Fibroblast of pulmonary artery (primary cell): ENCODE measurements at places on chromosomes 16 and 17.
A peak's percentile ranks its signal among the peaks of the same experiment; 100 is the strongest.

DNA sequence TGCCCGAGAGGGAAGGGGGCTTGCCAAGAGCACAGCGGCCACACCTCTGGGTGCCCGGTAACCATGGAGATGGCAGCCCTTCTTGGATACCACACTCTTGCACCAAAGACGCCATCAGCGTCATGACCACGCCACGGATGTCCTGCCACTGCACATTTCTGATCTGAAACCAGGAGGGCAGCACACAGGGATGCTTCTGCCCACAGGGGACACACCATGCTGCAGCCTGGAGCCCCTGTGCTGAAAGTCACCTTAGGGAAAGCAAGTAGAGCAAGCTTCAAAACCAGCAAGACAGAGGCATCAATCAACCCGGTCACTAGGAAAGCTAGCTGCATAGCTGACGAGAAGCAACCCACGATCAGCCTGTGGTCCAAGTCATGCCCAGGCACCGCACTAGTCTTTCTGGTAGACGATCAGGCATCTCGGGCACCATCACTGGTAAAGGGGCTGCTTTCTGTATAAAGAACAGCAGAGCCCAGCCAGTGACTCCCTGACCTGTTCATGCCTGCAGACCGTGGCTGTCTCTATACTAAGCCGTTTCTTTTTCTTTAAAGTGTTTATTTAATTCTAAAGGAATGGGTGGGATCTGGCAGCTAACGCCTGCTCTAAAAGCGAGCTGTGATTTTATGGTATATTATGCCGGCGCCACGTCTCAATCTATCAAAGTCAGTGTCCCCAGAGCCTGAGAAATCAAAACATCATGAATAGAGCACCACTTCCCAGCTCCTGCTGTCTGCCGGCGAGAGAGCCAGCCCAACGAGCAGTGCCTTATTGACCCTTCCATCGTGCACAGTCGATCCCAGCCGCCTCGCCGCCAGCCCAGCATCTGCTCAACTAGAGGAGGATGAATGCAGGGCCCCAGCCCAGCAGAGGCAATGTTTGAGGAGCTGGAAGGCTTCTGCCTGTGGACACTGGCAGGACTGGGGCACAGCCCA is 244.7 kb downstream of the RBFOX3 start:
- DNase-seq, result no peak

- no peak for DNase-seq
Observed at GRCh38 chr17:60318326-60318725, 73.6 kb downstream of the USP32 start.

DNA sequence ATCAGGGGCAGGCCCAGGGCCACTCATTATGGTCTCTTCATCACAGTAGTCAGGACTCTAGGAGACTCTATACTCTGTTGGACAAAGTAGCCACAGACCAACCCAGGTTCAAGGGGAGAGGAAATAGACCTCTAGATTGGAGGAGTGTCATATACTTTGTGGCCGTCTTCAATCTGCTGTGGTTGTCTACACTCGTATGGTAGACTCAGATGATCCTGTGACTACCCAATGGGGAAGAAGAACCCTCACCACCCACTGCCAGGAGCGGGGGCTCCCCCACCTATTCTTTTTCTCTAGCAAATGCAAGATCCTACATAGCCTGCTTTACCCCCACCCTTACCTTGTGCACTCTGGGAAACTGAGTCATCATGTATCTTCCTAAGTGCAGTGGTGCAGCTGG is 80.5 kb downstream of the KSR1 start:
- DNase-seq, result no peak

- no peak for DNase-seq
Observed at GRCh38 chr17:81163703-81164370, 1.5 kb upstream of the PVALEF start.

DNA sequence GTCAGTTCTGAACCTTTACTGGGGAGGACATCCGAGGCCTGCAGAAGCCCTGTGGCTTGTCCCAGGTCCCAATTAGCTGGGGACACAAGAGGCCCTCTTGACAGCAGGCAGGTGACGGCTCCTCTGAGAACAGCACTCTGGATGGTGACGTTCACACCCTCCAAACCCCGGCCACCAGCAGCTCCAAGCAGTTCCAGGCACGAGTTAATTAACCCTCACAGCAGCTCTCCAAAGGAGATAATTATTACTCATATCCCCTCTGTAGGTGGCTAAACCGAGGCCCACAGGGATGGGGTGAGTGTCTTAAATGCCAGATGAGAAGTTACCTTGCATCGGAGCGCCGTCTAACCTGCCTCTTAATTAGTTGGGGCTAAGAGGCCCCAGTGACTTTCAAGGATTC is 168.9 kb upstream of the CIBAR2 start:
- DNase-seq, result no peak

GRCh38 chr17:4566785-4567184 is 6.4 kb upstream of the GGT6 start:
- peak; percentile 60 for DNase-seq

- DNase-seq, result peak; percentile 10
Observed at GRCh38 chr17:14918540-14918939, 346.6 kb downstream of the PMP22 start.

GRCh38 chr16:87615621-87616041 is 13.3 kb downstream of the JPH3 start:
- no peak for DNase-seq

DNA sequence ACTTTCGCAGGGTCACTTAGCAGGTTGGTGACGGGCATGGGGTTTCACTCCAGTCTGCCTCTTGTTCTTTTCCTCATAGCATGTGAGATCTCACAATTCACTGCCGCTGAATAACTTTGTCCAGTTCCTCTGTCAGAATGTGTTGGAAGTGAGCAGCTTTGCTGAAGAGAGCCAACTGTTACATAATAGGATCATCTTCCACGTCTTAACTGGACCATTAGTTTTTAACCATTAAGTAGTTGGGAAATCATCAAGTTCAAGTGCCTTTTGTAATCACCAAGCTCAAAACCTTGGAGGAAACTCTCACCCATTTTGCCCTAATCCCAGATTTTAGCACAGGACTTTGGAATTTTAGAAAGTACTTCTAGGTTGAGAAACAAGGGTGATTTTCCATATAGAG is 290.6 kb downstream of the WWOX start:
- no peak for DNase-seq

GRCh38 chr16:8127070-8127469 is 463.2 kb downstream of the TMEM114 start:
- DNase-seq, result no peak

DNA sequence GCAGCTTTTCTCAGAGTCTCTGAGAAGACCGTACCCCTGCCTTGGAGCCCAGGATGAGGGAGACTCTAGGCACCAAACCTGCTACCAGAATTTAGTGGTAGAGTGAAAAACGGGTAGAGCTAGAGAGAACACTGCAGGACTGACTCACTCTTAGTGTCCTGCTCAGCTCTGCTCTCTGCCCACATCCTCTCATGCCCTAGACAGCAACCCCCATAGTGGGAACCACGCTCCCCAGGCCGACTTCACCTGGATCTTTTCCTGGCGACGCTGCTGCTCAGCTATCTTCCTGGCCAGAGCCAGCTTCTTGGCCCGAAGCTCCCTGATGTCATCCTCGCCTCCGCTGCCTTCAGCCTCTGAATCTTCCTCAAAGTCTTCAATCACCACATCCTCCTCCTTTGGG is 26.7 kb downstream of the HIC1 start:
- DNase-seq, result peak; percentile 45
